ENCODE measurements at places on chromosomes 5 and 9. TPM values are rescaled to one million over a fixed set of nuclear protein-coding genes. Genes with fewer than 3 reads are reported as not detected.

The THBS4 gene
- 1.3 TPM for total RNA-seq

The PHYHD1 gene
- 5.7 TPM for total RNA-seq

The GFI1B gene
- not detected for total RNA-seq

The SLCO4C1 gene
- not detected for total RNA-seq

The AQP7 gene
- 1.8 TPM for total RNA-seq

The ZBTB26 gene
- 3.3 TPM for total RNA-seq

The ANXA2R gene
- total RNA-seq: 1.5 TPM

The MARCHF3 gene
- total RNA-seq: 20.0 TPM

The PCDHGA10 gene
- total RNA-seq: 7.5 TPM

The FOXI1 gene
- total RNA-seq: not detected

The ANKRD33B gene
- total RNA-seq: 10.4 TPM

The FOXD4L5 gene
- total RNA-seq: 0.06 TPM

The RPS23 gene
- 4,129 TPM for total RNA-seq

The ARHGAP26 gene
- 3.3 TPM for total RNA-seq

The ANKRD31 gene
- total RNA-seq: 0.13 TPM

The SLC4A9 gene
- not detected for total RNA-seq

The MRPL36 gene
- total RNA-seq: 59.7 TPM

The PCDHA1 gene
- total RNA-seq: under 0.01 TPM

The HK3 gene
- total RNA-seq: not detected

The ZNF354C gene
- 7.4 TPM for total RNA-seq

The CCDC187 gene
- total RNA-seq: under 0.01 TPM

The PALM2AKAP2 gene
- 18.2 TPM for total RNA-seq

The PCDHGA12 gene
- total RNA-seq: 22.3 TPM

The TTLL11 gene
- 4.5 TPM for total RNA-seq

The IL3 gene
- total RNA-seq: not detected

The UBAP1 gene
- 29.2 TPM for total RNA-seq

The SLC27A6 gene
- 0.06 TPM for total RNA-seq

The RGS7BP gene
- 1.7 TPM for total RNA-seq

The FOXD4L4 gene
- 0.26 TPM for total RNA-seq

The ADRA1B gene
- 0.25 TPM for total RNA-seq

The ECSCR gene
- 13.7 TPM for total RNA-seq

The TGFBI gene
- total RNA-seq: 730 TPM

All from aortic smooth muscle cell (primary cell).